PC-3 (cell line): ENCODE measurements at places on chromosomes 2 and 18. TPM values are rescaled to one million over a fixed set of nuclear protein-coding genes. Genes with fewer than 3 reads are reported as not detected.

Gene IL1B
- 48.4 and 67.5 TPM in 2 replicates for total RNA-seq

Gene LYPD6B
- total RNA-seq = 1.9 and 2.0 TPM in 2 replicates

Gene GALNT3
- total RNA-seq = 40.9 and 44.8 TPM in 2 replicates

DNA sequence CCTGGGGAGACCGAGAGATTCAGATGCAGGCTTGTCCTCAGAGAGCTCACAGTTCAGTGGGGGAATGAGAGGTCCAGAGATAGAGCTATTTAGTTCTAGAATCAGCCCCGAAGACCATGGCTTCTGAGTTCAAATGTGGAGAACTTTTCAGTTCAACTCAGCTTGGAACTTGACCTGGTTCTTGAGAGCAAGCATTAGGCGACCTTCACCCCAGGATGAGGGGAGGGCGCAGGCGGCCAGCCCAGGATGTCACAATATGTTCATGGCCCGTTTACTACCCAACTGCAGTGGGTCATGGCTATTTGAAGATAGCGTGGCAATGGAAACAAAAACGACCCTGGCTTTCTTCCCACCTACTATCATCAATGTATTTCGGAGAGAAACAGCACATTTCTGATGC, 33.8 kb downstream of the DCDC2C start:
- H3K27ac ChIP-seq = no peak overlapping the region
- H3K27me3 ChIP-seq = peaks cover 49% of the 10 kb centered on the region
- H3K4me1 ChIP-seq = no peaks in the 10 kb centered on the region
- no peak overlapping the region for H3K4me3 ChIP-seq
- no peak for DNase-seq

DNA sequence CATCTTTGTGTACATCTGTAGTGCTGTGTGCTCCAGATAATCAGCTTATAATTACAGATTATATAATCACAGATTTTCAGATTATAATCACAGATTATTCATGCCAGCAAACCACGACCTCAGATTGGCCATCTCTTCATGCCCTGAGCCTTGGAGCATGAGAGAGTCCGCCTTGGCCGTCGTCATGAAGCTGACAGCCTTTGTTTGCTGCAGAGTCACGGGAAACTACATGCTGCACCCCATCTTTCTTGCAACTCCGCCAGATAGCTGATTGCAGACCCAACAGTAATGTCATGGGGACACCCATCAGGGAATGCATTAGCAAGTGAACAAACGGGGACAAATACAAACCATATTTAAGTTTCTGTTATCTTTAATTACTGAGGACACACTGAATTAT, 7.3 kb downstream of the TMEM178A start:
- H3K4me3 ChIP-seq = no peak overlapping the region
- no peak overlapping the region for H3K27ac ChIP-seq
- peaks cover 2% of the 10 kb centered on the region; the same call in 1 of the 2 replicates for H3K27me3 ChIP-seq
- H3K4me1 ChIP-seq = no peaks in the 10 kb centered on the region
